ENCODE measurements at places on chromosomes 2 and 18. TPM values are rescaled to one million over a fixed set of nuclear protein-coding genes. Genes with fewer than 3 reads are reported as not detected.
A peak's percentile ranks its signal among the peaks of the same experiment; 100 is the strongest.

- H3K4me3 ChIP-seq: no peak overlapping the region
- no peaks in the 10 kb centered on the region for H3K27me3 ChIP-seq
- H3K36me3 ChIP-seq: no peaks in the 10 kb centered on the region
- no peak for DNase-seq
- H3K4me1 ChIP-seq: no peaks in the 10 kb centered on the region
- H3K27ac ChIP-seq: no peak overlapping the region
Measured at GRCh38 chr18:42649331-42650035, 466.0 kb downstream of the RIT2 start.

GRCh38 chr18:12836551-12836950 lies 47.5 kb downstream of the PTPN2 start:
- peaks cover 31% of the 10 kb centered on the region for H3K4me1 ChIP-seq
- no peak overlapping the region for H3K4me3 ChIP-seq
- H3K27me3 ChIP-seq: no peaks in the 10 kb centered on the region
- H3K27ac ChIP-seq: peak overlapping the region; percentile 85
- H3K36me3 ChIP-seq: no peaks in the 10 kb centered on the region
- no peak for DNase-seq

The CENPA gene
- 1.7 TPM for total RNA-seq

The RGPD3 gene
- total RNA-seq: 0.27 TPM

- no peaks in the 10 kb centered on the region for H3K27me3 ChIP-seq
- no peaks in the 10 kb centered on the region for H3K4me1 ChIP-seq
Measured at GRCh38 chr2:54271843-54272627, 16.0 kb upstream of the TSPYL6 start.

- no peak for DNase-seq
- H3K4me1 ChIP-seq: peaks cover 5% of the 10 kb centered on the region
Measured at GRCh38 chr2:100180503-100180902, 38.1 kb upstream of the AFF3 start.

DNA sequence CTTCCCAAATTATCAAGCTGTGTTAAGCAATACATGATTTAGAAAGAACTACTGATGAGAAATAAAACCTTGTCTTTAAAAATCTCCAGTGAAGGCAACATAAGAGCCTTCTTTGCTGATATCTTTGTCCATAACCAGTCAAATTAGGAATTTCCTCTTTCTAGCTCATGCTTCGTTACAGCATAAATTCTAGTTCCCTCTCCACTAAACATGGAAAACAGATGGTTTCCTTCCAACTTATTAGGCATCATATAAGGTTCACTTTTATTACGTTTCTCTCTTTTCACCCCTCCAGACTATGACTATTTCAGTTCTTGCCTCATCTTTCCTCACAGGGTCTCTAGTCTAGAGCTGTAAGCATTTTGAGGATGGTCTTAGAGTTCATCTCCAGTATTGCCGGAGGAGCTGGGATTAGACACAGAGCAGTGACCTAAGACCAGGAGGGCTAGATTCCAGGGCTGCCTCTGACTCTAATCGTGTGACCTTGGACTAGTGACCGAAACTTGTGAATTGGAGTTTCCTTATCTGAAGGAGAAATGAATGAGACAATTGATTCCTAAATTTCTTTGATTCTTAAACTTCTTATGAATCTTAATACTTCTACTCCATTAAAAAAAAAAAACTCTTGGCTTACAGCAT lies 195.5 kb upstream of the APCDD1 start:
- no peaks in the 10 kb centered on the region for H3K27me3 ChIP-seq
- H3K36me3 ChIP-seq: no peaks in the 10 kb centered on the region
- no peak overlapping the region for H3K27ac ChIP-seq
- no peak overlapping the region for H3K4me3 ChIP-seq
- H3K4me1 ChIP-seq: no peaks in the 10 kb centered on the region
- no peak for DNase-seq

GRCh38 chr2:212097001-212097400 lies 441.6 kb downstream of the ERBB4 start:
- no peak for DNase-seq
- H3K4me3 ChIP-seq: no peak overlapping the region
- H3K27me3 ChIP-seq: no peaks in the 10 kb centered on the region

DNA sequence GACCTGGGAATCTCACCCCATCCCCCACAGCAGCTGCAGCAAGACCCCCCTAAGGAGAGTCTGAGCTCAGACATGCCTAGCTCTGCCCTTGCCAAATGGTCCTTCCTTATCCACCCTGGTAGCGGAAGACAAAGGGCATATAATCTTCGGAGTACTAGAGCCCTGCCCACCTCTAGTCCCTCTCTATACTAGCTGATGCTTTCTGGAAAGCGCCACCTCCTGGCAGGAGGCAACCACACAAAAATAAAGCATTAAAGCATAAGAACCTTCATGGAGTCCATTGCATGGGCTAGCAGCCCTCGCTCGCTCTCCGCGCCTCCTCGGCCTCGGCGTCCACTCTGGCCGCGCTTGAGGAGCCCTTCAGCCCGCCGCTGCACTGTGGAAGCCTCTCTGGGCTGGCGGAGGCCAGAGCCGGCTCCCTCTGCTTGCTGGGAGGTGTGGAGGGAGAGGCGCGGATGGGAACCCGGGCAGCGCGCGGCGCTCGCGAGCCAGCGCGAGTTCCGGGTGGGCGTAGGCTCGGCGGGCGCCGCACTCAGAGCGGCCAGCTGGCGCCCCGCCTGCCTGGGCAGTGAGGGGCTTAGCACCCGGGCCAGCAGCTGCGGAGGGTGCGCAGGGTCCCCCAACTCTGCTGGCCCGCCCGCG lies 941.2 kb downstream of the SUCLG1 start:
- no peaks in the 10 kb centered on the region for H3K4me1 ChIP-seq
- no peaks in the 10 kb centered on the region for H3K36me3 ChIP-seq
- DNase-seq: no peak
- no peaks in the 10 kb centered on the region for H3K27me3 ChIP-seq
- no peak overlapping the region for H3K27ac ChIP-seq

DNA sequence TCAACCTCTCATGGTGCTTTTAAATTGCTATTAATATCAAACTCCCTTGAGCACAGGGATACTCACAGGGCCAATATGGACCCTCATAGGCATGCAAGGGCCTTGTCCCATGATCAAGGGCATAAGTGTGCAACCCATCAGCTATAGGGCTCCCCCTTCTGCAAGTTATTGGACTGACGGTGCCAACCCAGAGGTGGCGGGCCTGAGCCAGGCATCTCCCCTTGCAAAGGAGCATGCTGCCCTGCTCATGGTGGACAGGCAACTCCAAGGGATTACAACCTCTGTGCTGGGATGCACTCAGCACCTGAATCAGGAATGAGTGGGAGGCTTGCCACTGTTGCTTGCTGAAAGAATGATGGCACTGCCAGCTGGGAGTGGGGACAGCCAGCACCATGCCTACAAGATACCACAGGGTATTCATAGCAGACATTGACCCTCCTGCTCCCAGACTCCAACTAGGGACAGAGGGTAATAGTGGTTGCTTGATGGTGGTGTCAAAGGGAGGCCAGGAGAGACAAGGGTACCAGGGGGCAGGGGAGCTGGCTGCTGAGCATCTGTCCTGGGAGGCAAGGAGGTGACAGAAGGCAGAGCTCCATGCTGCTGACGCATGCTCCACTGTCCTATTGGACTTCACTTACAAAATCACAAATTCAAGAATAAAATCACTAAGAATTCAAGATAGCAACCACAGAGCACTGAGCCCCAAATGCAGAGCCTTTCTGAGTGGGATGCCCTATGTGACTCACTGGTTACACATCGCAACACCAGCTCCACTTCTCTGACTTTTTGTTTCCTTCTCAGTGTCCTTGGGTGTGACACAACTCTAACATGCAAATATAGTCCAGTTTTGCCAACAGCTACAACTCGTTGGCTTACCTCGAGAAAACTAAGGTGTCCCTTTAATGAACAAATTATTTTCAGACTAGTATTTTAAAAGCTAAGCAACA lies 157.1 kb upstream of the CCDC150 start:
- H3K27me3 ChIP-seq: no peaks in the 10 kb centered on the region
- H3K36me3 ChIP-seq: no peaks in the 10 kb centered on the region
- no peak for DNase-seq
- H3K4me1 ChIP-seq: no peaks in the 10 kb centered on the region
- H3K27ac ChIP-seq: no peak overlapping the region
- H3K4me3 ChIP-seq: no peak overlapping the region

- H3K4me3 ChIP-seq: no peak overlapping the region
- peaks cover 42% of the 10 kb centered on the region for H3K4me1 ChIP-seq
- no peak overlapping the region for H3K27ac ChIP-seq
Measured at GRCh38 chr2:210536973-210537650, 19.3 kb upstream of the CPS1 start.

- H3K4me1 ChIP-seq: no peaks in the 10 kb centered on the region
- no peak overlapping the region for H3K27ac ChIP-seq
- no peaks in the 10 kb centered on the region for H3K27me3 ChIP-seq
- H3K36me3 ChIP-seq: no peaks in the 10 kb centered on the region
- DNase-seq: no peak
Measured at GRCh38 chr2:173238831-173239230, 115.8 kb upstream of the CDCA7 start.

All from hepatocyte (in vitro differentiated cells).